Kasumi-1 (cell line): ENCODE measurements at places on chromosomes 4 and X.

- DNase-seq = no peak
Measured at GRCh38 chr4:73520821-73521220, 39.3 kb downstream of the AFM start.

- DNase-seq = no peak
Measured at GRCh38 chr4:123381996-123382395, 14.6 kb upstream of the SPRY1 start.

DNA sequence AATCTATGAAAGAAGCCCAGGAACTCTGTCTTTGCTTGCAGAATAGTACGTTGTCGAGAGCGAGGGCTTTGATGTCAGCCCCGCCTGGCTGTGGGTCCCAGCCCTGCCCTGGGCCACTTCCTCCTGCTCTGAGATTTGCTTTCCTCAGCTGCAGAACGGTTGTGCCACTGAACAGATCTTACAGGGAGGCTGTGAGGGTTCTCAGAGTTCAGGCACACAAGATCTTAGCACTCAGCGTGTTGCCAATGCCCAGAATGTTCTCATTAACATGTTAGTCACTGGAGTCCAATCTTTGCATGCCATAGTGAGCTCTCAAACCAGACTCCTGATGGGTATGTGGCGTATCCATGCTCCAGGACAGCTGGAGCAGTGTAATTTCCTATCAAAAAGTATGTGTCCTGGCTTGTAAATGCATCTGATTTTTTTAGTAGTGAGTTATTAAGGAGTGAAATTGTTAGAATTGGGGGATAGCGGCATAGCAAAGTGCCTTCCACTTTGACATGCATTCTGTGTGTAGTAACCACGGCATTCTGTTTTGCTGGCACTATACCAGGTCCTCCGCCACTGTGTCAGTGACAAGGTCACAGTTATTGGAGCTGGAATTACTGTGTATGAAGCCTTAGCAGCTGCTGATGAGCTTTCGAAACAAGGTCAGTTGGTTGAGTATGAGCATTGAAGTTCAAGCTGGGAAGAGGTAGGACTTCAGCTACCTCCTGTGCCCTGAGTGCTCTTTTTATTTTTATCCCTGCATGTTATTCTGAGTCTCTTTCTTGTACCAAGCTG lies 31.6 kb downstream of the TKTL1 start:
- no peak for DNase-seq

DNA sequence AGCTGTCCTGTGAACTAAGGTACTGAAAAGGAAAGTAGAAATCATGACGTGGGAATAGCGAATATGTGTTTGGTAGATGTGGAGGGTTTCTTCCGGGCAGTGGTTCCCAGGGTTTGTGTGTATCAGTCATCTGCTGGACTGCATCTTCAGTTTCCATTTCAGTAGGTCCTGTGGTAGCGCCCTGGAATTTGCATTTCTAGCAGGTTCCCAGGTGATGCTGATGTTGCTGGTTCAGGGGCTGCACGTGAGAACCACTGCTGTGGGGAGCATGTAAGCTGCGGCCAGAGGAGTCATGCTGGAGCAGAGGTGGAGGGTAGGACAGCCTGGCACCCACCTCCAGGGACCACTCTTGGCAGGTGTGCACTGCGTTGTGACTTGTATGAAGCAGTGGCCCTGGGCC lies 47.1 kb downstream of the ARHGAP10 start:
- no peak for DNase-seq

DNA sequence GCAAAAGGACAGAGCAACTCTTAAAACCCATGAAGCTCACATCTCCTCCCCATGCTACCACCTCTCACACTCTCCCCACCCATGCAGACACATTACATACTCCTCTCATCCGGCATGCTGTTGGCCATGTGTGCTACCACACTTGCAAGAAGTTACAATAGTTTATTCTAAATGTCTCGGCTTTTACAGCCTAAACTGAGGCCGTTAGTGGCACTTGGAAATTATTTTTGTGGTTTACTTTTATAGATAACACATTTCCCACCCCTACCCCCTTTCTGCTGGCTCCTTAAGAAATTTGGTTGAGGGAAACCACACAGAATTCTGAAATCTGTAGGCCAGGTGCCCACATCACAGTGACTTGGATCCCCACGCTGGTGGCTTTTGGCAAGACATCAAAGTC lies 141.1 kb upstream of the HHIP start:
- DNase-seq = no peak

- DNase-seq = no peak
Measured at GRCh38 chrX:24117258-24117657, 32.3 kb upstream of the ZFX start.

GRCh38 chr4:186807808-186808629 lies 84.4 kb upstream of the FAT1 start:
- DNase-seq = no peak

DNA sequence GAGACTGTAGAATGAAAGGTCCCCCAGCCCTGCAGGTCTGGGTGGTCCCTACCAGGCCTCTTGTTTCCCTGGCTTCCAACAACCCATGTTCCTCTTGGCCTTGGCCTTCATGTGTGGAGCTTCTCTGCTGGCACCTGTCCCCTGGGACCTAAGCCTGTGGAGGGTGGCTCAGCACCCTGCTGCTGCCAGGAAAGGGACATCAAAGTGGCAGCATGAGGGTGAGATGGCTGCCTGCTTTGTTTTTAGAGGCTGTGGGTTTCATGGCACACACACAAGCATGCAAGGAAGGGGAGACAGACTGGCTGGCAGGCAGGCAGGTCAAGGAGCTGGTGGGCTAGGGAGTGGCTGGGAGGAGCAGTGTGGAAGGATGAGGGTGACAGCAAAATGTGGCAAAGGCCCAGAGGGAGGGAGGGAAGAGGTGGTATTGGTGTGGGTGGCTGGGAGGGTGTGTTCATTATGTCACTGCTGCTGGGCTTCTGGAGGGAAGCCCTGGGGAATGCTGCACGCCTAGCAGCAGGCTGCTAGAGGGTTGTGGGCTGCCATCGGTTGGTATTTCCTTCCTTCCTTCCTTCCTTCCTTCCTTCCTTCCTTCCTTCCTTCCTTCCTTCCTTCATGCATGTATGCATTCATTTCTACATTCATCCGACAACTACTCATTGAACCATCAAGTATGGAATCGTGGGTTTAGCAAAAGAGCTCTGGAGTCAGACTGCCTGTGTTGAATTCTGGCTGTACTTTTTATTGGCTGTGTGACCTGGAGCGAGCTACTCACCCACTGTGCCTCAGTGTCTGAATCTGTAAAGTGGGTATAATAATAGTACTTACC lies 128.7 kb upstream of the PJA1 start:
- DNase-seq = no peak
